NK-92 treated with Interleukin-12 subunit alpha and Interleukin-12 subunit beta, amount 100 ng/mL, for 24 hours (cell line): ENCODE measurements at places on chromosomes 2 and 18.

DNA sequence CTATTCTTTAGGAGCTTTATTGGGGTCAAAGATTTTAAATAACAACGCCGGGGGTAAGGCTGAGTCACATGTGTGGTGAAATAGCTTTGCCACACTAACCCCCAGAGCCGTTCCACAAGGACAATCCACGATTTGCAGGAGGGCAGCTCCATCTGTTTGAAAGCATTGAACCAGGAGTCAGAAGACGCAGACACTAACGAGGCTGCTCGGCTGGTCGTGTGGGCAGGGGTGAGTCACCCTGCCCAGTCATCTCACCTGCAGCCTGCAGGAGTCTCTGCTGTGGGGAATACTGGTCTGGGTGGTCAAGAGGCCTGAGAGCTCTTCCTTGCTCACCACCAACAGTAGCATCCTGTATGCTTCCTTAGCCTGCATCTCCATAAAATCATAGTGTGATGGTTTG is 149.2 kb upstream of the NCK2 start:
- no peak for DNase-seq

- DNase-seq, result no peak
Measured at GRCh38 chr2:128661311-128661710, 342.6 kb upstream of the HS6ST1 start.

GRCh38 chr2:129178356-129178755 is 801.1 kb upstream of the RAB6C start:
- no peak for DNase-seq

- no peak for DNase-seq
Measured at GRCh38 chr2:18435426-18436037, 124.9 kb downstream of the RDH14 start.

DNA sequence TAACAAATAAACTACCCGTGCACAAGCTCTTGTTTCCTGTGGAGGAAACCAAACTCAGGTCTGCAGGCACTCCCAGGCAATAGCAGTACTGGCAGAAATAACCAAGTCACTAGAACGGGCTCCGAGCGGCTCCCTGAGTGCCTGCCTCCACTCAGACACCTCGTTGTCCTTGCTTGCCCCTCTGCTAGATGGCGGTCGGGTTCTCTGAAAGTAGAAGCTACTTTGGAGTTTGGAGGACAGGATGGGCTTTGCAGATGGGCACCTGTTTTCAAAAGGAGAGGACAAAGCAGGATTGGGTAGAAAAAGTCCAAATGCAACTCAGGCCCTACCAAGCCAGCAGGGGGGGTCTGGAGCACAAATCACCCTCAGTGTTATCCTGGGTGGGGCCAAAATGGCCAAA is 136.4 kb downstream of the LRRC30 start:
- no peak for DNase-seq

GRCh38 chr18:7982216-7982615 is 415.1 kb downstream of the PTPRM start:
- DNase-seq, result no peak

- DNase-seq, result no peak
Measured at GRCh38 chr2:2131075-2131789, 199.8 kb downstream of the MYT1L start.

- no peak for DNase-seq
Measured at GRCh38 chr18:70414315-70414900, 125.6 kb downstream of the SOCS6 start.

DNA sequence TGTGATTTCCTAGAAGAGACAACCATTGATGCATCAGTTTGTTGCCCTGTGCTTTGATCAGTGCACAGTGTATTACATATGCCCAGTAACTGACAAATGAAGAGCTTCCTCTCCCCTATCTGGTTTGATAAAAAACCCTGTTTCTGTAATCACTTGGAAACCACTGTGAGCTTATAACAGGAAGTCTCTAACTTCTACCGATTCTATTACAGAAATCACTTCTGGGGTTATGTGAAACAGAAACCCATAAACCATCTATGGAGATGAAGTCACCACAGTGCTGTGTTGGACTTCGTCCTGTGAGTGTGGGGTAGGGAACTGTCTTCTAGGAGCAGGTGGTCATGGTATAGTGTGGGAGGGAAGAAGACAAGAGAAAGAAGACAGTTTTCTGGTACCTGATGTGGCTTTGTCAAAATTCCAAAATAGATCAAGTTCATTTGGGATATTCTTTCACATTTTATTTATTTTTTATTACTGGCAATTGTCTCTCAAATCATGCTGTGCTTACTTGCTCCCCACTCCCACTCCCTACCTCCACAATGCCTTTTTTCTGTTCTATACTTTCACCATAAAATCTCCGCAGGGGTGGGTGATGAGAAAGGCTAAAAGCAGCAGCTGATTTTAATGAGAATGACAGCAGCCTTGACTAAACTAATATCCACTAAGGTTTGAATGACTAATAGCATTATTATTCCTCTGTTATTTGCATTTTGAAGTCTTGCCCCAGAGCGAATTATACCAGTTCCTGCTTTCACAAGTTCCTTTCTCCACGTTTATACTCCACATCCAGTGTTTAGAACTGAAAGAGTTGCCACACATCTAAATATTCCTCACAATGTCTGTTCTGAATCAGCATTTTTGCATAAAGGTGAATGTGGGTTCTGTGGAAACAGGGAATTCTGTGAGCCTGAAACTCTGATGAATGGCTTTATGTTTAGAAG is 41.7 kb upstream of the RND3 start:
- DNase-seq, result no peak

- no peak for DNase-seq
Measured at GRCh38 chr2:100285691-100286090, 36.6 kb downstream of the LONRF2 start.

DNA sequence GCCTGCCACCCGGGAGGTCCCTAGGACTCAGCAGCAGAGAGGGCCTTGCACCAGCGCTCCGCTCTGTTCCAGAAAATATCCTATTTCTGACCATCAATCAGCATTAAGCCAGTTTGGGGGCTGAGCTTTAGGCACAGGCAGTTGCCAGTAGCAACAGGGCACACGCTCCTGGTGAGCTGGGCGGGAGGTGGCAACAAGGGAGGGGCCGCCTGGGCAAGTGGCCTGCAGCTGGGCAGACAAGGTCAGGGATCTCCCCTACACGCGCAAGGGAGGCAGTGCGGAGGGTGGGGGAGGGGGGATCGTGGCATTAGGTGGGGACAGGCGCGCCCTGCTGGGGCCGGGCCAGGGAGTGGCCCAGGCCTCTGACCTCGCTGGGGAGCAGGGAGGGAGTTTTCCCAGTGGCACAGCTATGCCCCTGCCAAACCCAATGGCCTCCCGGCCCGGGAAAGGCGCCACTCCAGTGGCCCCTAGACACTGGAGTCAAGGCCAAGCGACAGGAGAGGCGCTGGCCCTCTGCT is 302.8 kb downstream of the NCKAP5 start:
- DNase-seq, result no peak

DNA sequence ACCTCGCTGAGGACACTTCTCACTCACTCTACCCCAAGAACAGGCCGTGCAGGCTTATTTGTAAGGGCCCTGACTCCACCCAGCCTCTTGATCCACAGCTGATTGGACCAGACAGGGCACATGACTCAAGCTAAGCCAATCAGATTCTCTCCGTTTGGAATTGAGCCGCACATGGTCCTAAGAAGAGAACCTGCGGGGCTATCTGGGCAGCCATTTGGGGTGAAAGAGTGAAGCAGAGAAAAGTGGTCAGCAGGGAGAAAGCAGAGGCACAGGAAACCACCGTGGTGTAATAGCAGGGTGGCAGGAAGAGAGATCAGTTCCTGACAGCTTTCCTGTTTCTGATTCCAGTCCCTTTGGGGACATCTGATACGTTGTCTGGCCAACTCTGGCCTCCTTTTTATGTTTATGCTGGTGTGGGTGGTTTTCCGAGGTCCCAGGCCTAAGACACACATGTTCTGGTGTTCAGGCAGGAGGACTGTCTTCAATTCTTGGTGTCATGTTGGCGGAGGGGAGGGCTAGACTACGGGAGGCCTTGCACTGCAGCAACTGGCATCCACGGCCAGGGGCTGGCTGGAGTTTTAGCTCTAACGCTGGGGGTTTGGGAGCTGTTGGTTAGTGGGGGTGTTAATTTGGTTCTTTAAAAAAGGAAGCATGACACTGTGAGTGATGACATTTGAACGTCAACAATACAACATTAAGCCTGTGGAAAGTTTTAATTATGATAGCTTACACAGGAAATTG is 26.1 kb upstream of the SPTBN1 start:
- no peak for DNase-seq

GRCh38 chr2:206968134-206969086 is 29.1 kb downstream of the CPO start:
- no peak for DNase-seq

GRCh38 chr2:118808429-118808809 is 39.0 kb downstream of the EN1 start:
- no peak for DNase-seq

- DNase-seq, result no peak
Measured at GRCh38 chr2:41856946-41857345, 190.9 kb upstream of the PKDCC start.

DNA sequence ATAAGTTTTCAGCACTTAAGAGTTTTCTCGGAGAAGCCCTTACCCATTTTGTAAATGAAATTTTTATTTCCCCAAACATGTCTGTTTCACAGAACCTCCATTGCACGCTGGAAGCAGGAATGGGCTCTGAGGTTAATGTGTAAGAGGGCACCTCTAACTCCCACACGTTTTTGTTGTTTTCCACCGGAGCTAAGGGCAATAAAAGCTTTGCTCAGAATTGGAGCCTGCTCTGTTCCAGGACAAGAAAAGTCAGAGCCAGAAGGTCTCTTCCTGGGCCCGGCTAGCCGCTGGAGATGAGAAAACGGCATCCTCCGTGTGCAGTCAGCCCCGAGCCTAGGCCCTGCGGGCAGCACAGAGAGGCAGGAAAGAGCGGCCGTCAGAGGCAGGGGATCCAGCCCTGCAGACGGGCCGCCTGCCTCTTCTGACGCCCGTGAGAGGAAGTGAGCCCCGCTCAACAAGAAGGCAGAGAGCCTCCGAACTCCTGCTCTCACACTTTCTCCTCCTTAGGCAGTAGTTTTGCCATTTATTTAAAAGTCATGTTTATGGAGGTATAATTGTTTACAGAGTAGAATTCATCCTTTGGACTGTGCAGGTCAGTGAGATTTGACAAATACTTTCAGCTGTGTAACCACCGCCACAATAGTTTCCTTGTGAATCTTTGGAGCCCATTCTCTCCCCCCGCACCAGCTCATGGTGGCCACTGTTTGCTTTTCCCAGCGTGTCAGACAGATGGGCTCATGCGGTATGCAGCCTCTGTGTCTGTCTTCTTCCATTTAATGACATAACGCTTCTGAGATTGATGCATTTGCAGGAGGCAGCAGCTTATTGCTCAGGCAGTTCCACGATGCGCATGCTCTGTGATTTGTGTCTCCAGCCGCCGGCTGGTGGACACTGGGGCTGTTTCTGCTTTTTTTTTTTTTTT is 117.3 kb downstream of the GALR1 start:
- no peak for DNase-seq

DNA sequence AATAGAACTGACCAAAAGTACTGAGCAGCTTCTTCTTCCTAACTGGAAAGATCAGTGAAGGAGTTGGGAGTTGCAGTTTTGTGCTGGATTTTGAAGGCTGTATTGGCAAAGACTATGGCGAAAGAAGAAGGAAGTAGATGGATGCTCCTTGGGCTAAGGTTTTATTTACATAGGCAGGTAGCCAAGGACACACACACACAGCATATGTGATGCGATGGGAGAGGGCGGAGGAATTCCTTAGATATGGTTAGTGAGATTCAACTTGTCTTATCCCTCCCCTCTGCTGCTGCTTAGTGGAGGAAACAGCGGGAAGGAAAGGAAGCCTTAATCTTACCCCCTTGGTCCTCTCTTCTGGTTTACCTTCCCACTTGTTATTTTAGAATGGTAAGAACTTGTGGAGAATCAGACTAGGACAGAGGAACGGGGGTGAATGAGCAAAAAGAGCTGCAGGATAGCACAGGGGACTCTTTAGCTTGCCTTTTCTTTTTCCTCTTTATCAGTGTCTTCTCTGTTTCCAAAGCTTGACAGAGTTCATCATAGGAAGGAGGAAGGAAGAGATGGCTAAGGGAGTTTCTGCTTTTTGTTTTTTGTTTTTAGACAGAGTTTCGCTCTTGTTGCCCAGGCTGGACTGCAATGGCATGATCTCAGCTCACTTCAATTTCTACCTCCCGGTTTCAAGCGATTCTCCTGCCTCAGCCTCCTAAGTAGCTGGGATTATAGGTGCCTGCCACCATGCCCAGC is 87.9 kb downstream of the OSBPL6 start:
- DNase-seq, result no peak

DNA sequence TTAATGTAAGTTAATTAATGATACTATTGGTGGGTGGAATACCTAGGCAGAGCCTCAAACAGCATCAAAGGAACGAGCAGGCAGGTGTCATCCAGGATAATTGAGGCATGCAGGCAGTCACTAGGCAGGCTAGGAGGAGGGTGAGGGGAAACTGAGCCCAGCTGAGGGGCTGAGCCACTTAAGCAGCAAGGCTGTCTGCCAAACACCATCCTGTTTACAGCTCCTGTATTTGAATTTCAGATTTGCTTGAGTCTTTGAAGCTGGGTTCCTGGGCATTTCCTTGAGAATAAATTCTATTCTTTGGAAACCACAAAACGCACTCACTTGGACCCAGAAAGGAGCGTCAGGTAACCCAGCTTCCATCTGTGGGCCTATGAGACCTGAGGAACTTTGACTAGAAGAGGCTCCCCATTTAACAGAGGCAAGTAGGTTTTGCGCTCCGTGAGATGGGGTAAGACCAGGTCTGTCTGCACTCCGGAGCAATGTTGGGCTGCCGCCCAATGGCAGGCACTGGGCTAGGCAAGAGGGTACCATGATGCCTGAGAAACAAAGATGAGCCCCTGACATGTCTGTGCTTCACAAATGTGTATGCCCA is 2.0 kb downstream of the EDAR start:
- no peak for DNase-seq

DNA sequence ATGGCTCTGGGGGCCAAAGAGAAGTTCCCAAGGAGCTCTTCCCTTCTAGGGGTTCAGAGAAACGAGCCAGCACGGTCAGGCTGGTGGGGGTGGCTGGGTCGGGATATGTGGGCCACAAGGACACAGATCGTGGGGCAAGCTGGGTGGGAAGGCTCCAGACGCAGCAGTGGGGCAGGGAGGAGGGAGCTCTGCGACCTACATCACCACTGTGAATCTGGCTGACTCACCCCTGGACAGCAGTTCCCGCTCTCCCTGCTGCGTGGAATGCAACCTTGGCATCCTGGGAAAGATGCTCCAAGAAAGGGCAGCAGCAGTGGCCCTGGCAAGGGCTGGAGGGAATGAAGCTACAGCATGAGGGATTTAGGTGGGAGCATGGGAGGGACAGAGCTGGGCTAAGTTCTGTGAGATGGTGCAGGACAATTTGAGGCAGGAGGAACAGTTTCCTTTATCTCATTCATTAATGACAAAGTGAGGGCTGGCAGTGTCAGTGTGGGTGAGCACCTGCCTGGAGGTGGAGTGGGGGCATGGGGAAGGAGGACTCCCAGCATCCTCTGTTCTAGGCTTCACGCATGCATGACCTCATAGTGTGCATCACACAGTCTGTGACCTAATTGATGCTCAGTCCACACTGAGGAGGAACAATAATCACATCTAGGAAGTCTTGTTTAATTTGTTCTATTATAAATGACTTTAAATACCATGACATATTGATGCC is 25.0 kb downstream of the CELF4 start:
- DNase-seq, result no peak
